ENCODE measurements at places on chromosomes 6 and 20.

GRCh38 chr20:54205450-54205849 is 2.4 kb upstream of the PFDN4 start:
- peak; percentile 28 for DNase-seq

DNA sequence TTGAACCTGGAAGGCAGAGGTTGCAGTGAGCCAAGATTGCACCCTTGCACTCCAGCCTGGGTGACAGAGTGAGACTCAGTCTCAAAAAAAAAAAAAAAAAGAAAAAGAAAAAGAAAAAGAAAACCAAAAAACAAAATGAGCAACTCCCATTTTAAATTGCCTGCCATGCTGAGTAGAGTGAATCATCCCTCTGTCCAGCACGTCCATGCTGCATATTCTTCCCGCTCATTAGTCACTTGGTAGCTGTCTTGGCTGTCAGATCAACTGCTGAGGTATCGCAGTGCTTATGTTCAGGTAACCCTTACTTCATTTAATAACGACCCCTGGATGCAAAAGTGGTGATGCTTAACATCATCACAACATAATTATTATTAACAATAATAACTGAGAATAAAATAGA is 72.6 kb upstream of the RNF24 start:
- no peak for DNase-seq

- DNase-seq, result no peak
Measured at GRCh38 chr6:27287751-27288135, 24.3 kb downstream of the POM121L2 start.

- no peak for DNase-seq
Measured at GRCh38 chr20:7657569-7657968, 282.7 kb downstream of the HAO1 start.

GRCh38 chr6:37840940-37841300 is 21.4 kb downstream of the ZFAND3 start:
- DNase-seq, result no peak

DNA sequence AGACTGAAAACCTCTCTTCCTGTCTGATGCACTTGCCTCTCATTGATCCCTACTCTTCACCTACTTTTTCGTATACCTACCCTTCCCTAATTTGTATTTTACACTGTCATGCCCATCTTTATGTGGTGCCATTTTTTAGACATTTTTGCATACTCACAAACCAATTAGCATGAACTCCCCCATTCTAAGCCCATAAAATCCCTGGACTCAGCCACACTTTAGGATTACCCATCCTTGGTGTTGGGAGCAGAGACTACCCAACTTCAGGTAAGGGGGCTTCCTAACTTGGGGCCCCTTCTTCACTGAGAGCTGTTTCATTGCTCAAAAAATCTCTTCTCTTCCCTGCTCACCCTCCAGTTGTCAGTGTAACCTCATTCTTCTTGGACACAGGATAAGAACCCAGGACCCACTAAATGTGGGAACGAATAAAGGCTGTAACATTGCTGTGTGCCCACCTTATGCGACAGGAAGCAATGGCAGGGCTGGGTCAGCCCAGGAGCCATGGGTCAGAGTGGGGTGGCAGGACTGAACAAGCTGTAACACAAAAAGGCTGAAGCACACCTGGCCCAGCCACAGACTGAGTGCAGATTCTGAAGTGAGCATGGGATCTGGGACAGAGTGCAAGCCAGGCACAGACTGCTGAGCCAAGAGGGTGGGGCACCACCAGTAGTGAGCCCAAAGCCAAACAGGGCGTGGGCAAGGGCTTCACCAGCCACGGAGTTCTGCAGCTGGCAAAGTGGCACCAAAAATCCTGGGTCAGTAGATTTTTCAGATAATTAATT is 789.1 kb upstream of the HS3ST5 start:
- no peak for DNase-seq

DNA sequence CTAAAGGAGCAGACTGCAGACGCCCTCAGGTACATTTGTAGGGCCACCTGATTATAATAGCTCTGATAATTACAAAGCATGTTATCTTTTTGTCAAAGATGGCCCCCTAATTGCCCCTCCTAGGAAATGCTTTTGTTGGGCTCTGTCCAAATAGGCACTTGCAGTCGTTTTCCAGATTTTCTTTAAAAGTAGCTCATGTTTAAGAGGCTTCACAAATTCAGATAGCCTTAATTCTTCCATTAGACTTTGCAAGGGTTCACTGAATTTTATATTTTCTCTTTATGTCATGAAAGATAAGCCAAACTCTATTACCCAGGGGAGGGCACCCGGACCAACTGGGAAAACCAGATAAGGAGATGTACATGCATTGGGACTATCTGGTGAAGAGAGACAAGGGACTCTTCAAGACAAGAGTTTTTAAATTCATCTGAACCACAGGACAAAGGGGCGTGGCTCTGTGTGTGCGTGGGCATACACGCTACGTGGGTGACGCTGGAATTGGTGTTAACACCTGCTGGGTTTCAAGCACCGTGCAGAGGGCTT is 95.6 kb downstream of the TOX2 start:
- peak; percentile 24 for DNase-seq

- DNase-seq, result no peak
Measured at GRCh38 chr20:24949756-24950127, 673 bp downstream of the CST7 start.

DNA sequence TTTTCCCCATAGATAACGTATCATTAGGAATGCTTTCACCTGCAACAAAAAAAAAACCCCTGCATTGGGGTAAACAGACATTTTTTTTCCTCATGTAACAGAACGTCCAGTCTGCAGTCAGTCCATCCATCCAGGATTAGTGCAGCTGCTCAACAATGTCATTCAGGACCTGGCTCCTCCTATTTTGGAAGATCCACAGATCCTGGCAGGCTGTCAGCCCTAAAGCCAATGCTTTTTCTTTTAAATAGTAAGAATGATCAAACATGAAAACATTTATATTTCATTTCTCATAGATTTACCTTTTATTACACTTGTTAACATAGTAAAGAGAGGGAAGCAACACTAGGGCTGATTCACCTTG is 116.5 kb upstream of the CCDC28A start:
- no peak for DNase-seq

GRCh38 chr6:26304213-26304796 is 60.7 kb upstream of the BTN3A2 start:
- no peak for DNase-seq

GRCh38 chr20:63917811-63918210 is 22.9 kb downstream of the DNAJC5 start:
- no peak for DNase-seq

DNA sequence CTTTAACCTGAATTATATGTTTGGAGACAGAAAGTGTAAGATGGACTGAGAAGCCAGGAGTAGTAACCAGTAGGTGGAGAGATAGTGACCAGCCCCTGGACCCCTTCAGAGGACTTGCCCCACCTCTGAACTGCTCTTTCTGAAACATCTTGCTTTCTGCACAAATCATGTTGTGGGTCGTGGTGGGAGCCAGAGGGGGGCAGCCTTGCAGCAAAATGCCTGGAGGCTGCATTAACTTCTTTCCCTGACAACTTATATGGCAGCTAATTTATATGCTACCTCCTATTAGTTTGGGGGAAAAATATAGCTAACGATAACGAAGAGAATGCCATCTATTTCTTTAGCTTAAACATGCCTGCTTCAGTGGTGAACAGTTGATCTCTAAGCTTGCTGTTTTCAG is 859.8 kb downstream of the MAFB start:
- no peak for DNase-seq

DNA sequence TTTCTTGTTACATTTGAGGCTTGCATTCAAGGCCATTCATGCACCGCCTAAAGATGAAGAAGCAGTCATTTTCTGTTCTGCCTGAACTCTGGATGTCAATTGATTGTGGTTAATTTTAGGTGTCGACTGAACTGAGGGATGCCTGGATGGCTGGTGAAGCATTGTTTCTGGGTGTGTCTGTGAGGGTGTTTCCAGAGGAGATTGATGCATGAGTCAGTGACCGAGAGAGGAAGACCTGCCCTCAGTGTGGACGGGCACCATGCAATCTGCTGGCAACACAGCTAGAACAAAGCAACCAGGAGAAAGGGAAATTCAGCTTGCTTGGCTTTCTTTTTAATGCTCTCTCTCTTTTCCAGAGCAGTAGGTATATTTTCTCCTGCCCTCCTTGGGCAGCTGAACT is 164.1 kb upstream of the ECI2 start:
- no peak for DNase-seq

- peak; percentile 8 for DNase-seq
Measured at GRCh38 chr6:18148304-18149025, 6.4 kb downstream of the TPMT start.
